ENCODE measurements at places on chromosomes 3 and 15.

GRCh38 chr3:130728037-130728436 lies 18.6 kb downstream of the PIK3R4 start:
- DNase-seq: no peak

DNA sequence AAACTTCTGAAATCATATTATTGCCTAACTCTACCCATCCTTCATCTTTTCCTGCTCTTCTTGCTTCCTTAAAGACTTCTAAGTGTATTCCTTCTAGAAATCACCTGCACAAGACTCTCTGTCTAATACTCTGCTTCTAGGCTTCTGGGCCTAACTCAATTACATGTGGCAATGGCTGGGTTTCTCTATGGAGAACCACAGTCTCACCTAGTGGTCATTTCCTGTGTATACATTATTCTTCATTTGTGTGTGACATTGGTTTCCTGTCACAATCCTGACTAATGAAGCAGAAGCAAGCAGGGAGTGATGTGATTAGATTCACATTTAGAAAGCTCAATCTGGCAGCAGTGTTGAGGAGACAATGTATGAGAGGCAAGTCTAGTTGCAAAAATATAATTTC lies 16.9 kb upstream of the CLDN1 start:
- no peak for DNase-seq

GRCh38 chr3:52019352-52020080 lies 23.8 kb upstream of the RPL29 start:
- DNase-seq: no peak

DNA sequence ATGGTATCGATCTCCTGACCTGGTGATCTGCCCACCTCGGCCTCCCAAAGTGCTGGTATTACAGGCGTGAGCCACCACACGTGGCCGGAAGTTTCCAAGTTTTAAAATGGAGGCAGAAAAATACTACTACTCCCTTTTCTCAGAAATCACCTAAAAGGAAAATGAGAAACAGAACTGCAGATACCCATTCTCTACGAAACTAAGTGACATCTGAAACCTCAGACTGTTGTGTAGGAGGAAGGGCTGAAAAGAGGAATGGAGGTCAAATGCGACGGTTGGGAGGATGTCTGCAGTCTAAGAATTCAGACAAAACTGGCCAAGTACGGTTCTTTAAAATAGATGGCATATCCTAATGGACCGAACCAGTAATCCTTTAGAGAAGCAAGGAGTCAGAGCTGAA lies 24.1 kb downstream of the WDR48 start:
- DNase-seq: no peak

DNA sequence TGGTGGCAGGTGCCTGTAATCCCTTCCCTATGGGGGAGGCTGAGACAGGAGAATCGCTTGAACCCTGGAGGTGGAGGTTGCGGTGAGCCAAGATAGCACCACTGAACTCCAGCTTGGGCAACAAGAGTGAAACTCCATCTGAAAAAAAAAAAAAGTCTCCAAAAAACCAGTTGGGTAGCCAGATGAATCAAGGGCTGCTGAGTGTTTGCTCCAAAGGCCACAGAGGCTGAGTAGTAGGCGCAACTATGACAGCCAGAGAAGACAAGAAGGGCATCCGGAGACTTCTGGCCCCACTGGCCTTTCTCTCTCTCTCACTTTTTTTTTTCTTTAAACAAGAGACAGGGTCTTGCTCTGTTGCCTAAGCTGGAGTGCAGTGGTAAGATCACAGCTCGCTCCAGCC lies 131.8 kb downstream of the SMAD6 start:
- DNase-seq: no peak

DNA sequence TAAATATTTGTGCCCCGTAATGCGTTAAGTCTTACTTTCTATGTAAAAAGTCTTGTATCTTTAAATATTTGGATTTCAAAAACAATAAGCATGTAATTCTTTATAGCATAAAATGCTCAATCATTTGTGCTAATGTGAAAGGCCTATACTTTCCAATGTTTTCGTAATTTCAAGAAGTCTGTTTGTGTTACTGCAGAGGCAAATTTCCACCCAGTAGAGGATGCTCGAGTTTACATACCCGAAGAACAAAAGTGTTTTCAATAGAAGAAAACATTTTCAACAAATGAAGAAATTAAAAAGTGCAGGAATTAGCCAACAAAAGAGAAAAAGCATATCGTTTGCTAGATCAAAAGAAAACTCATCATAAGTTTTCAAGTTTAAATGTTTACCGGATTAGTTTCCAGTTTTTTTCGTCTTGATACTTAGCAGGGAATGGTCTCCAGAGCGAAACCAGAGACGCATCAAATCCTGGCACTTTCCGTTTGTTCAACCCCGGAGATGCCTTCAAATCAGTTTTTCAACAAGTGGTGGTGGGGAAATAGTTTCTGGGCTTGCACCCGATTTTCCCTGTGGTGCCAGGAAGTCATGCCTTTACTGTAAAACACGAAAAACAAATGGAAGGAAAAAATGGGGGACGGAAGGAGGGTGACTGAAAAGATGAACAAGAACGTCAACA lies 1.0 kb downstream of the CGGBP1 start:
- DNase-seq: no peak

GRCh38 chr3:195522254-195523023 lies 20.7 kb downstream of the PPP1R2 start:
- DNase-seq: no peak

GRCh38 chr3:105495021-105495420 lies 128.3 kb downstream of the ALCAM start:
- DNase-seq: no peak

DNA sequence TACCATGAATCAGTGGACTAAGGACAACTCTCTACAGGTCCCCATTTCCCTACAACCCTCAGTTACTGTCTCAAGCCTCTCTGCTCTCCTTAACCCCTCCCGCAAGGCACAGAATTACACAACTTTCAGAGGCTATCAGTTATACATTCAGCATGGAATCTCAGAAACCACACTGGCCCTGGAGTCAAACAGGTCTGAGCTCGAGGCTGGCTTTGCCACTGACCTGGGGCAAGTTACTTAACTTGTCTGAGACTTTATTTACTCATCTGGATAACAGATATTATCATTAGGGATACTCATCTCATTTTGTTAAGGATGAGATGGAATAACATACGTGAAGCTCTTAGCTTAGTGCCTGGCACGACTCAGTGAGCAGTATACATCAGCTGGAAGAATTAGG lies 95.2 kb downstream of the WDR76 start:
- DNase-seq: no peak

- DNase-seq: no peak
Observed at GRCh38 chr15:57570994-57571393, 20.7 kb upstream of the MYZAP start.

DNA sequence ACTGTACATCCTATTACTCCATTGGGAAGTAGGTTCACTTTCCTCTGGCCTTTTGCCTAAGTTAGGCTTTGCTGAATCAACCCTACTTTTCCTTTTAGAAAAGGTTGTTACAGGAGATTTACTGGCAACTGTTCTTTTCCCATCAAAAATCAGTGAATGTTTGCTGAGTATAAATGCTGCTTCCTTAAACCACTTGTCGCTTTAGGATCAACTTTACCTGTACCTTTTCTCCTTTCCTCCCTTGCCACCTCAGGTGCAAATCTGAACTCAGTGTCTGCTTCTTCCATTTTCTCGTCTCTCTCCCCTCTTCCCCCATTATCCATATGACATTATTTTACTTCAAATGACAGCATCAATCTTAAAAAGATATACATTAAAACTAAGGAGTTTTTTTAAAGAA lies 69.5 kb upstream of the GOLGA6B start:
- DNase-seq: no peak

DNA sequence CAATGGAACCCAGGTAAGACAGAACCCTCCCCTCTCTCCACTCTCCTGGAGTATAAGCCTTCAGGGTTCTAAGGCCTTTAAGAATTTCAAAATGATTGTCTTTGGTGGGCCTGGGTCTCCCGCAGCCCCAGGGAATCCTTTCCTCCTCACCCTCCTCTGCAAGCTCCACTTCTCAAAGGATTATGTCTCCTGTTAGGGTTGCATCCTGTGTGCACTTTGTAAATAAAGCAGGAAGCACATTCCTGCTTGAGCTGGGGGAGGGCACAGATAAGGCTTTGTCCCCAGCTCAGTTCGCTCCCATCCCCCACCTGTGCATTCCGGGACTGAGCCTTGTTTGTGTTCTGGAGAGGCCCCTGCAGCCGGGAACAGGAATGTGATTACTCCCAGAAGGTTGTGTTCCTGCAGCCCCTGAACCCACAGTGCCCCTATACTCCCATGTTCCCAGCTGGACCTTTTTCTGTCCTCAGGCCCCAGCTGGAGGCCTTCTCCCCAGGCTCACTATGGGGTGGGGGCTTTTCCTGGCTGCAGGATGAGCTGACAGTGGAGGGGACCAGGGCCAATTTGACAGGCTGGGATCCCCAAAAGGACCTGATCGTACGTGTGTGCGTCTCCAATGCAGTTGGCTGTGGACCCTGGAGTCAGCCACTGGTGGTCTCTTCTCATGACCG lies 9.5 kb downstream of the TYRO3 start:
- no peak for DNase-seq

GRCh38 chr15:74773731-74774252 lies 8.1 kb upstream of the CSK start:
- DNase-seq: no peak

DNA sequence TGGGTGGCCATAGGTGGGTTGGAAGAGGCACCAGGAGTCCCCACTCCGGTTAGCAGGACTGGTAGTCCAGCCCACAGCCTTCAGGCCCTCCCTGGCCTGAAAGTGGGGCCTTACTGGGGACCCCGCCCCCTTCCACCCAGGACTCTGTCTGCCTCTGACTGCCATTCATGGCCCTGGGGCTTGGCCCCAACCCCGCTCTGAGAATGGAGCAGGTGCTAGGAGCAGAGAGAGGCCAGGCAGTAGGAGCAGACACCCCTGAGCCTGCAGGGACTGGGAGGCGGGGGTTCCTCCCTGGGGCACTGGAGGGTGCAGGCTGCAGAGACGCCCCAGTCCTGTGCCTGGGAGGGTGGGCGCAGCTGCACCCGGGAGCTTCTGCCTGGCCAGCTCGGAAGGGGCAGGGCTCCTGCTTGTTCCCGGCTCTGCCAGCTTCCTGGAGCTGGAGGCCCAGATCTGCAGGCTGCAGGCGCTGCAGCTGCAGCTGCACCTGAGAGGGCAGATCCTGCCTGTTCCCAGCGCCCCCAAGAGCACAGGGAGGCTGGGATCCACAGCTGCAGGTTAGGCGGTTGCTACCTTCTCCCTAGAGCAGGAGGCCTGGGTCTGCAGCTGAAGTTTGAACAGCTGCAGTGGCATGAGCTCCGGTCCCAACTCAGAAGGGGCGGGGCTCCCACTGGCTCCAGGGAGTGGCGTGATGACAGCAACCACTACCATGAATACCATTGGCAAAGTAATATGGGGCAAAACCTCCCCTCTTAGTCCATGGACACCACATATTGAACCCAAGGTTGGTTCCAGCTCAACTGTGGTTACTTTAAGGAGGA lies 194.7 kb downstream of the SQOR start:
- DNase-seq: no peak

Data from activated naive CD4-positive, alpha-beta T cell (primary cell).